ENCODE measurements at places on chromosomes 7 and 10.

DNA sequence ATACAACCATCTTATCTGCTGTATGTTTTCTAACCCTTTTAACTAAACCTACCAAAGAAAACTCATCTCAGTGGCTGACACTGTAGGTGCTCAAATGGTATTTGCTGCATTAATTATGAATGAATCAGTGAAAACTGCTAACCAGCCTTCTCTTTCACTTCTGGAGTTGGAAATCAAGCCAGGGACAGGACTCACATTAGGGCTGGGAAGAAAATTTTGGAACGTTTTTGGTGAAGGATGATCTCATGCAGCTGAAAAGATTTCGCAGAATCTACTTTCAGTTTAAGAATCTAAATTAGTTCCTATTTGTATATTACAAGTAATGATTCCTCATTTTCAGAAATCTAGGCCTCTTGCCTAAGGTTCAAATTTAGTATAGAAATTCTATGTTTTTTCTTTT, 12.9 kb downstream of the MTPN start:
- no peaks in the 10 kb centered on the region for H3K27me3 ChIP-seq
- DNase-seq, result no peak
- H3K4me3 ChIP-seq, result no peak overlapping the region
- H3K36me3 ChIP-seq, result peaks cover 1% of the 10 kb centered on the region
- H3K4me1 ChIP-seq, result peaks cover 19% of the 10 kb centered on the region
- H3K27ac ChIP-seq, result no peak overlapping the region

DNA sequence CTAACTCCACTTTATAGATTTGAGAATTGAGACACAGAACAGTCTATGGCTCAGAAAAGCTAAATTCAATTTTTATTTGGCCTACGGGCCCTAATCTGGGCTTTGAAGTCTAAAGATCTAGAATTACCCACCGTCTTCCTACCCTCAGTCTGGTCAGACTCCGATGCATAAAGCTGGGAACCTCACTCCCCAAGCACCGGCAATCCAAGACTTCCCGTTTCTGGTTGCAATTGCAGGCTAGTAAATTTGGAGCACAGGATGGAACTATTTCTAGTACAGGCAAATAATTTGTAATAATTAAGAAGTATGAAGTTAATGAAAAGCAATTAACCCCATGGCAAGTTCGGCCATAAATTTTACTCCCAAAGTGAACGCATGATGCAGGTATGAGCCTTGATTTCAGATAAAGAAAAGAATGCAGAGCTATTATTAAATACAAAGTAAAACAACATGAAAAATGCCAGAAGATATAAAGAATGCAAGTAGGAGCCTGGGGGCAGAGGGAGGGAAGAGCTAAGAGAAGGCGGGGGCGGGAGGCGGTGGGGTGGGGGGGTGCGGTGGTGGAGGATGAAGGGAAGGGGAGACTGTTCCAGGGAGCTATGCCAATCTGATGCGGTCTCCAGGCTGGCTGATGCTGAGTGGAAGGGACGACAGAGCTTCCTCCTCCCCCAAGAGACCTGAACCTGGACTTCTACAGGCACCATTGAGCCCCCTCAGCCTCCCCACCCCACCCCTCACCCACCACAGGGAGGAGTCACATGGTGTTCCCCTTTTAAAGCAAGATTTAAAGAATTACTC, 45.1 kb downstream of the BPGM start:
- no peak overlapping the region for H3K27ac ChIP-seq
- H3K4me3 ChIP-seq, result no peak overlapping the region
- no peak for DNase-seq
- H3K27me3 ChIP-seq, result no peaks in the 10 kb centered on the region

GRCh38 chr10:63355682-63356081, 110.1 kb downstream of the JMJD1C start:
- H3K4me1 ChIP-seq, result peaks cover 2% of the 10 kb centered on the region
- DNase-seq, result no peak
- peak overlapping the region; percentile 73 for H3K27ac ChIP-seq

- peaks cover 6% of the 10 kb centered on the region for H3K36me3 ChIP-seq
- peak within 1 kb of the TSS; percentile 91 for H3K27ac ChIP-seq
- H3K27me3 ChIP-seq, result no peaks in the 10 kb centered on the region
- peaks cover 15% of the 10 kb centered on the region for H3K4me1 ChIP-seq
- DNase-seq, result no peak
Measured at GRCh38 chr7:832167-832967, at the start of gene SUN1. Gene SUN1, plus strand, starts transcription at chr7:832476. Its CDS starts 49 bp downstream, at chr7:832525.

GRCh38 chr10:27743012-27743876, 2.4 kb downstream of the MKX start:
- H3K27me3 ChIP-seq, result peaks cover 71% of the 10 kb centered on the region
- peak overlapping the region; percentile 78 for H3K4me3 ChIP-seq
- no peaks in the 10 kb centered on the region for H3K36me3 ChIP-seq
- peak overlapping the region; percentile 85 for H3K27ac ChIP-seq
- peaks cover 16% of the 10 kb centered on the region for H3K4me1 ChIP-seq
- DNase-seq, result peak; percentile 34

DNA sequence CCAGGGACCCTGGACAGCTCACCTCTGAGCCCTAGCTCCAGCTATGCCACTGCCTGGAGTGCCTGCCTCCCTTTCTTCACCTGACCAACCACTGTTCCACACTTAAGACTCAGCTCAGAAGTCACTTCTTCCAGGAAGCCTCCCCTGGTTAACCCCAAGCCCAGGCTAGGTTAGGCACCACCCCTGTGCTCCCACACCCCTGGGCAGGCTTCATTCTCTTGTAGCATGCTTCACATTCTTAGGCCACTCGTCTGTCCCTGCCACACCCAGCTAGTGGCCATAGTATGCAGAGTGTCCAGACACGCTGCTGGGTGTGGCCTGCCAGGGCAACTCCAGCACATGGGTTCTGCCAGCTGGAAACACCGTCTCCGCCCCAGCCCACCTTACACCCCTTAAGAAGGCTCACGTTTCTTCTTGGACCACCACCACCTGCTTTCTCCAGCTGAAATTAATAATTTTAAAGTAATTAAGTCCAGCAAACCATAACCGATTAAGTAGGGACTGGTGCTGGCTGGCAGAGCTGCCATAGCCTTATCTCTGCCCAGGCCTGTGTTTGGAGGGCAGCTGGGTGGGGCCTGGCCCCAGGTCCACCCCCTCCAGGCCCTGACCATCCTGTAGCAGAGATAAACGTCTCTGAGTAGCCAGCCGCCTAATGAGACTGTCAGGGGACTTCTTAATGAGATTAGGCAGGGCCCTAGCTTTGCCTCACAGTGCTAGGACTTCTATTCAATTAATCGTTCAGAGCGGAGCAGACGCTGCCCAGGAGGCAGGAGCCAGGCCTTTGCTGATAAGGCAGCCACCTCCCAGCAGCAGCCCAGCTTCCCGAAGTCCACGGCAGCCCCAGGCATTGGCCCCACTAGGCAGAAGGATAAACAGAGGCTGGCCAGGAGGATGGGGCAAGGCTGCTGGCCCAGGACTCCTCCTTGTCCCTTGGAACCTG, 20.5 kb downstream of the GRID1 start:
- no peak for DNase-seq
- peaks cover 2% of the 10 kb centered on the region for H3K4me1 ChIP-seq
- H3K27me3 ChIP-seq, result peaks cover 15% of the 10 kb centered on the region
- no peak overlapping the region for H3K4me3 ChIP-seq

- no peak overlapping the region for H3K27ac ChIP-seq
- peaks cover 34% of the 10 kb centered on the region for H3K27me3 ChIP-seq
- H3K4me1 ChIP-seq, result peaks cover under 1% of the 10 kb centered on the region
- H3K4me3 ChIP-seq, result no peak overlapping the region
Measured at GRCh38 chr7:128933180-128933891, 4.4 kb upstream of the IRF5 start.

DNA sequence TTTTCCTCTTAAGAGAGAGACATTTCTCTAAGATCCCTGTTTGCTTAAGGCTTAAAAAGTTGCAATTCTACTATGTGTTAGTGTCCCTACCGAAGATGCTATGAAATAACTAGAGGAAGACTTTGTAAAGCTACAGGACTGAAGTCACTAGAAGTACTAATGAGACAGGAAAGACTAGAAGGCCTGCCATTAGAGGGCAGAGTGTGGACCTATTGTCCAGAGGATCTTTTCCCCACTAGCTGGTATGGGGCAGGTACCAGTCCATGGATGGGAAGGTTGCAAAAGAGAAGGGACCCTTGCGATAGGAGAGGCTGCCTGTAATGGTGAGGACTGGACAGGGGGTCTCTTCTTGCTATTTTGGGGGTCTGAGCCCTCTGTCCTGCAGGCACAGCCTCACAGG, 178.1 kb downstream of the TMEM178B start:
- DNase-seq, result no peak
- H3K36me3 ChIP-seq, result no peaks in the 10 kb centered on the region
- H3K27ac ChIP-seq, result no peak overlapping the region
- no peaks in the 10 kb centered on the region for H3K4me1 ChIP-seq
- no peaks in the 10 kb centered on the region for H3K27me3 ChIP-seq
- no peak overlapping the region for H3K4me3 ChIP-seq

GRCh38 chr10:44352316-44353127, 32.4 kb downstream of the CXCL12 start:
- H3K27ac ChIP-seq, result no peak overlapping the region
- peaks cover 1% of the 10 kb centered on the region for H3K4me1 ChIP-seq
- H3K4me3 ChIP-seq, result no peak overlapping the region
- H3K27me3 ChIP-seq, result peaks cover 11% of the 10 kb centered on the region
- H3K36me3 ChIP-seq, result no peaks in the 10 kb centered on the region
- DNase-seq, result no peak

DNA sequence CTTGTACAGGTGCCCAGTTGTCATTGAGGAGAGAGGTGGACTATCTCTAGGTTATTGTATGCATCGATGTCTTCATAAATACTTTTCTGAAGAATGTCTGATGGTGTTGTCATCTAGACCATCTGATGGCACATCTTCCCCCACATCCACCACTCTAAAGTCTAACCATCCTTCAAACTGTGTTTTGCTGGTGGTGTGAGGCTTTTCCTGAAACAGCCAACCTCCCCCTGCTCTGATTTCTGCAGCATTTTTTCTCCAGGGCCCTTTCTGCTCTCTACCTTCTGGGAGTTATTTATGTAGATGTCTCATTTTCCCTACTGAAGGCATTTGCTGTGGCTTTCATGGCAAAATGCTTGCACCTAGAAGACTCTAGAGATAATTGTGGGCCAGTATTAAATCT, 1.5 kb downstream of the PLCE1 start:
- H3K4me1 ChIP-seq, result peaks cover 47% of the 10 kb centered on the region
- peak overlapping the region; percentile 75 for H3K4me3 ChIP-seq
- H3K27me3 ChIP-seq, result peaks cover 17% of the 10 kb centered on the region

DNA sequence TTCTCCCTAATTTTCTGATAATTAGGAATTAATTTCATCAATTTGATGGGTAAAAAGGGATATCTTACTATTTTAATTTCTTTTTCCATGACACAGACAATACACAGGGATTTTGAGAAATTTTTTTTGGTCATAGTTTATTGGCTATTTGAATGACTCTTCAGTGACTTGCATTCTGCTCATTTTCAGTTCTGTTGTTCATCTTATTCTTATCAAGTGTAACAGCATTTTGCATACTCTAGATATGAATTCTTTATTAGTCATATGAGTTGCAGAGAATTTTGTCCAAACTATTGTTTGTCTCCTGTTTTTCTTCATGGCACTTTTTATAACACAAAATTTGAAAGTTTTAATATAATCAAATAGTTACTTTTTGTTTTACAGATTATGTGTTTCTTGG, 41.7 kb downstream of the MKLN1 start:
- H3K4me1 ChIP-seq, result peaks cover 8% of the 10 kb centered on the region
- no peak for DNase-seq
- no peak overlapping the region for H3K4me3 ChIP-seq
- no peak overlapping the region for H3K27ac ChIP-seq

- DNase-seq, result no peak
- H3K36me3 ChIP-seq, result no peaks in the 10 kb centered on the region
- no peak overlapping the region for H3K4me3 ChIP-seq
- no peak overlapping the region for H3K27ac ChIP-seq
- no peaks in the 10 kb centered on the region for H3K27me3 ChIP-seq
Measured at GRCh38 chr10:99784727-99785441, 2.4 kb downstream of the ABCC2 start.

DNA sequence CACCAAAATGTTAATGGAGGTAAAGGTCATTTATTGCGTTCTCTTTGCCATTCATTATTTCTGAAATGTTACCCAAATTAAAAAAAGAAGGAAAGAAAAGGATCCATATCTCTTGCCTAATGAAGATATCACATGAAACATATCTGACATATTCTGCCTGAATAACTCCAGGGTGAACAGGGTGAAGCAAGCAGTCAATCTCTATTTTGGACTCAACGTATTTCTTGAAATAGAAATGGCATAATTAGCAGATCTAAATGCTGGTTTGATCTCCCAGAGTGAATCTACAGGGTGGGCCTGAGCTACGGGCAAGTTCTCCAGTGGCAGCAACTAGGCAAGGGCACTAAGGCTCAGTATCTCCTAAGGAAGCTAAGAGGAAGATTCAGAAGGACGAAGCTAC, 24.0 kb downstream of the MPP7 start:
- no peaks in the 10 kb centered on the region for H3K36me3 ChIP-seq
- DNase-seq, result no peak
- H3K27me3 ChIP-seq, result no peaks in the 10 kb centered on the region
- no peak overlapping the region for H3K27ac ChIP-seq
- no peak overlapping the region for H3K4me3 ChIP-seq

- no peak for DNase-seq
- no peak overlapping the region for H3K27ac ChIP-seq
- H3K4me3 ChIP-seq, result no peak overlapping the region
- H3K36me3 ChIP-seq, result no peaks in the 10 kb centered on the region
Measured at GRCh38 chr10:119701861-119702260, 24.0 kb upstream of the INPP5F start.

GRCh38 chr7:127850195-127850594, 181.0 kb downstream of the LRRC4 start:
- H3K4me1 ChIP-seq, result peaks cover 5% of the 10 kb centered on the region
- no peaks in the 10 kb centered on the region for H3K27me3 ChIP-seq
- H3K36me3 ChIP-seq, result peaks cover 6% of the 10 kb centered on the region

DNA sequence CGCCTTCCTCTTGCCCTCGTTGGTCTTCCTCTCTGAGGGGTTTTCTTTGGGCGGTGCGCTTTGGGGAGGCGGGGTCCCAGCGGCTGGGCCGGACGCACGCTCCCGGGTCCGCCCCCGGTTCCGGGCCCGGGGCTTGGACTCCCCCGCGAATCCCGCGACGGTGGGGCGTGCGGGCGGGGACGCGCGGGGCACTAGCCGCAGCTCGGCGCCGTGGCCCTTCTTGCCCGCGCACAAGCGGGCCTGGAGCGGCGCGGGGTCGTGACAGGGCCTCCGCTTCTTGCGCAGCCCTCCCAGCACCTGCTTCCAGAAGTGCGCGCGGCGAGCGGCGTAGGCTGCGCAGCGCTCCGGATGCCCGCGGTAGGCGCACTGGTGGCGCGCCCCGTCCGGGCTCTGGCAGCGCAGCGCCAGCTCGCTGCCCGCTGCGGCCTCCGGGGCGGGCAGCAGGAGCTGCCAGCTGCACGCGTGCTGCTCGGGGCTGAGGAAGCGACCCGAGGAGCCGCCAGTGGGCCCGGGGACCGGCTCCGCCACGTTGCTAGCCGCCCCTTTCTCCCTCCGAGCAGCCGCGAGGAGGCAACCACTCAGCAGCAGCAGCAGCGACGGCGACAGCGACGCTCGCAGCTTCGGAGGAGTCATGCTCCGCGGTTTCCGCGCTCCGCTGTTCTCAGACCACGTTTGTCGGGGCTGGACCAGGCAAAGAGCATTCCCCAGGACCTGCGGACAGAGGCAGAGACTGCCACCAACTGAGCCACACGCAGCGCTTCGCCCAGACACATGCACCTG, 759 bp downstream of the FGFBP3 start:
- DNase-seq, result peak; percentile 57
- H3K36me3 ChIP-seq, result peaks cover 4% of the 10 kb centered on the region
- H3K4me1 ChIP-seq, result peaks cover 15% of the 10 kb centered on the region
- peak overlapping the region; percentile 86 for H3K4me3 ChIP-seq

GRCh38 chr10:113680190-113681111, 739 bp downstream of the CASP7 start:
- peak overlapping the region; percentile 91 for H3K27ac ChIP-seq
- H3K4me3 ChIP-seq, result peak overlapping the region; percentile 94
- H3K36me3 ChIP-seq, result peaks cover 14% of the 10 kb centered on the region
- H3K4me1 ChIP-seq, result peaks cover 4% of the 10 kb centered on the region
- no peaks in the 10 kb centered on the region for H3K27me3 ChIP-seq

Data from progenitor cell of endocrine pancreas (in vitro differentiated cells).